ENCODE measurements at places on chromosomes 2 and 18.

DNA sequence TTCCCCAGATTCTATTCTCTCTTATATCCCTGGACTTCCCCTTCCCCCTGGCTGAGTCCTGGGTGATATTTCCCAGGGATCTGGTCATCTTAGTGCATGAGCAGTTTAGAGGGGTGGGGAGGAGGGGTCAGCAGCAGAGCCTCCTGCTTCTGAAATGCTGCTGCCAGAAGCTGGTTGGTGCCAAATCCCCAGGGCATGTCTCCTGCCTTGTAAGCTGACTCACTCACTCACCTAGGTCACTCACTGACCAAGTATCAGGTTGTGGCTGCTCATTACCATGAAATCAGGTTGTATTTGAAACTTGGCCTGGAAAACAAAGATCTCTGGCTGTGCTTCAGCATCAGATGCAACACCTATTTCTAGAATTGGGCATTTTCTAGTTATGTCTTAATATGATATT, 14.3 kb downstream of the GPR39 start:
- no peak for DNase-seq

GRCh38 chr18:25962176-25962575, 128.2 kb downstream of the SS18 start:
- DNase-seq: no peak

GRCh38 chr2:27079233-27080139, 1.1 kb downstream of the EMILIN1 start:
- no peak for DNase-seq

DNA sequence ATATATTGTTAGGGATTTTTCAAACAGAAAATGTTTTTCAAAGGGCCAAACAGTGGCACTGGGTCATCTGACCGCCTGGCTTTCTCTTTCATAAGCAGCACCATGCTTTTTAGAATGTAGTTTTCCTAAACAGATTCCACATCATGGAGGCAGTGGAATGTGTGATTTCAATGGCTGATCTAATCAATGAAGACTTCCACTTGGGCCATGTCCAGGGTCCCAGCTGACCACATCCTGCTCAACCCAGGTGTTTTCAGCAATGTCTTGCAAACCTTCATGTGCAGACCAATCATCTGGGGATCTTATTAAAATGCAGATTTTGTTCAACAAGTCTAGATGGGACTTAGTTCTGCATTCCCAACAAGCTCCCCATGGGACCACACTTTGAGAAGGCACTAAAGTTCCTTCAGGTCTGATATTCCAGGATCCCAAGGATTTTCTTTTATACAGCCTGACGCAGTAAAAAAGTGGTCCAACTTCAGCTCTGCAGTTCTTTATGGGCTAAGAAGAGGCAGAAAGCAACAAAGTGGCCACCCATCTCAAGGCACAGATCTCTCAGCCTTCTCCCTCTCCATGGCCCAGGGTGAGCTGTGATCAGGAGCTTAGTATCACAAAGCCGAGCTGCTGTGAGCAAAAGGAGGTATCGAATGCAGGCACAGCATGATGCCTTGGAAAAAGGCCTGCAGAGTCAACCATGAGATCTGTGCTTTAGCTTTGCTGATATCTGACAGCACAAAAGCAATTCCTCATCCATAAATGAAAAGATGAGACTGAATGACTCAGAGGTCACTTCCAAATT, 3.7 kb downstream of the ALKAL2 start:
- no peak for DNase-seq

DNA sequence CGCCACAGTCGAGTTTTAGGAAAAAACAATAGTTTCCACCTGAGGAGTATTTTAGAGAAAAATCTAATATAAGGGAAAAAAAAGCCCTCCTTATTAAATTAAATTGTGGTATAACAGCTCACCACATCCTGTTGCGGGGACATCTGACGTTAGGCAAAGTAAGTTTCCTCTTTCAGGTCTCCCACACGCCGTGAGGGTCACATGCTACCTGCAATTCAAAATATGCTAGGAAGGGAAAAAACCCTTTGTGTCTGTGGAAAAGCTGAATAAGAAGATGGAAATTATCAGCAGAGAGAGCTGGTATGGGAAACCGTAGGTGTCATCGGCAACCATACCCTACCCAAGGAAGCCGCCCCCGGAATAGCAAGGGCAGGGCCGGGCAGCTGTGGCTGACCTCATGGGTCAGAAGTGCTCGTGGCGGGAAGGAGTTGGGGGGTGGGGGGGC, 128.0 kb downstream of the NFATC1 start:
- DNase-seq: no peak

DNA sequence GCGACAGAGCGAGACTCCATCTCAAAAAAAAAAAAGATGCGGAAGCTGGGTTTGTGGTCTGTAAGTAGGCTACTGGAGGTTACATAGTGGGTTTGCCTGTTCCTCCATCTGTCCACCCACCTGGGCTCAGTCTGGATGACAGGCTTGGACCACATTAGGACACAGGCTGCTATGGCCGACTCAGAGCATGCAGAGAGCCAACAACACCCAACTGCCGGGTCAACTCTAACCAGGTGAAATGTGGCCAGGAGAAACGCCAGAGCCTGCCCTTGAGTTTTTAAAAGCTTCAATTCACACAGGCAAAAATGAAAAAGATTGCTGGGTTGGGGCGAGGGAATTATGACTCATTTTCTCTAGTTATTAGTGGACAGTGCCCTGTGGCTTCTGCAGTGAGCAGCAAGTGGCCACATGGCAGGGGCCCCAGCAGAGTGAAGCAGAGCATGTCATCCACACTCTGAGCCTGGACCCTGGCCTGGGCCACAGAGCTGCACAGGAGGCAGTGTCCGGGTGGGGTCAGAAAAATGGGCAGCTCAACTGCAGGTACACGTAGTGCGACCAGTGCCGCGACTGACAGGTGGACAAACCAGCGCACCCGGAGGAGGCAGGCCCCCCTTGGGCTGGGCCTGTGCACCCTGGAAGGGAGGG, 67.4 kb downstream of the BIN1 start:
- no peak for DNase-seq

DNA sequence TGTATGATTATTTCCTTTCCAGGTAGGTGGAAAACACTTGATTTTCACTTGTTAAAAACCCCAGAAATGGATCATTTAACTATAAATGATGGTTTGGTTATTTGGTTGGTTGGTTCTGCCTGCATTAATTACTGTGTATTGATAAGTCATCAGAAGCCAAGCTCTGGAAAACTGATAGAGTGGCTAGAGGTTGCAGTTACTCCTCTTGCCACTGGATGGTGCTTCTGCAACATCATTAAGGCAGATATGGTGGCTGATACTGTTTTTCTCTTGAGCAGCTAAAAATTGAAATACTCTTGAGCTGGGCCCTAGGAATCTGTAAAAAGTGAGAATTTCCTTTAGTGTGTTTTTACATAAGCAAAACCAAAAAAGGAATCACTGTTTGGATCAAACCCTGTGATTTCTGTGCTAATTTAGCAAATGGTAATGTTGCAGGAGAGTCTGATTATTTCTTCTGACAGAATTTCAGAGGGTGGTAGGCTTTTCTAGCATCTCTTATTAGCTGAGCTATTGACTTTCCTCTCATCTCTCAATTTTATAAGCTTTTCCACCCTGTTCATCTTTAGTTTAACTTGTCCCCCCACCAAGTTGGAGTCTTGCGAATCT, 54.3 kb downstream of the RAB10 start:
- peak; percentile 24 for DNase-seq

DNA sequence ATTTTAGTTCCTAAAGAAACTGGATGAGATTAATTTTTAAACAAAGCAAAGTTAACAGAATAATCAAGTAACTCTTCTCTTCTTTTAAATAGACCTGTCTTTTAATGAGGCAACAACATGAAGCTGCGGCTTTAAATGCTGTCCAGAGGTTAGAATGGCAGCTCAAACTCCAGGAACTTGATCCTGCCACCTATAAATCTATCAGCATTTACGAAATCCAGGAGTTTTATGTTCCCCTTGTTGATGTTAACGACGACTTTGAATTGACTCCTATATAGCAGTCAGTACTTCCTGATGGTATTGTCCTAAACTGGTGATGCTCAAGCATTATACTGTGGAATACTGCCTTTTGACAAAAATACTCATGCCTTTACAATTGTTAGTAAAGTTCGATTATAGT, 53.7 kb upstream of the TWSG1 start:
- no peak for DNase-seq

DNA sequence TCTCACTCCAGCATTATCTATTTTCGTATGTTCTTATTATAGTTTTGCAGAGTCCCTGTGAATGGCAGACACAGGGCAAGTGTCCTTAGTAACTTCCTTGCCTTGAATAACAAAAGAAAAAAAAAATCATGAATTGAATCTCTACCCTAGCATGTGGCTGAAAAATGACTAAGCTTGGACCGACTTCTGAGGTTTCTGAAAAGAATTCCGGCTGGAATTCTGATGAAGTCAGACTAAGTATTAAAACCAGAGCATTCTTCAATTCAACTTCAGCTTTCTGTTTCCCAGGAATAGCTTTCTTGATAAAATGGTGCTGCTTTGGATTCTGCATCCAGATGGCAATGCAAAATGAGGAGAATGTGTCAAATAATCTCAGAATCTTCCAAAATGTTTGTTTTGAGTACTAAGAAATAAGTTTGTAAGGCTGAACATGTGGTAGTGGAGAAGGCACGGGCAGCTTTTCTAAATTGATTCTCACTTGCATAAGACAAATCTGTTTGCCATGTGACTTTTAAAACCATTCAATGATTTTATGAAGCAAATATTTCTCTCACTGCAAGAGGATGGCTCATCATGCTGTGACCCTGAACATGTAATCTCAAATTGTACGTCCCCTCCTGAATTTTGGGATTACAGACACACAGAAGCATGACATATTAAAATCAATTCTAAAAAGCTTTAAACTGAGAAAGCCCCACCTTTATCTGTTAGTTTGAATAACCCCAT, 1462.8 kb upstream of the LRRTM1 start:
- no peak for DNase-seq

GRCh38 chr18:2312440-2312839, 258.9 kb downstream of the METTL4 start:
- DNase-seq: no peak

DNA sequence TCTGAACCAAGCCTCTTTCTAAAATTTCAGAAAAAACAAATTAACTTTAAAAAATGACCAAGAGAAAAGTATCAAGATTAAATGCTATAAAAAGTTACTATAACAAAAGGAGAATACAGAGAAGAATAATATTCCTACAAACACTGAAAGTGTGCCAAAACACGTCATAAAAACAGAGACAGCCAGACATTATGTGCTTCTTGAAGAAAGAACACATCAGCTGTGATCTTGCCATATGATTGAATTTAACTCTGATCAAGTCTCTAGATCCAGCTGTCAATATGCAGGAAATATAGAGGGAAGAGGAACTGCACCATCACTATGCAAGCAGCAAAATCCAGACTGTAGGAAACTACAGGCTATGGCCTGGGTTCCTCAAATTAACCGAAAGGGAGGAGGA, 33.7 kb upstream of the COL5A2 start:
- no peak for DNase-seq

GRCh38 chr18:45325778-45326177, 289.5 kb upstream of the SLC14A2 start:
- DNase-seq: no peak

DNA sequence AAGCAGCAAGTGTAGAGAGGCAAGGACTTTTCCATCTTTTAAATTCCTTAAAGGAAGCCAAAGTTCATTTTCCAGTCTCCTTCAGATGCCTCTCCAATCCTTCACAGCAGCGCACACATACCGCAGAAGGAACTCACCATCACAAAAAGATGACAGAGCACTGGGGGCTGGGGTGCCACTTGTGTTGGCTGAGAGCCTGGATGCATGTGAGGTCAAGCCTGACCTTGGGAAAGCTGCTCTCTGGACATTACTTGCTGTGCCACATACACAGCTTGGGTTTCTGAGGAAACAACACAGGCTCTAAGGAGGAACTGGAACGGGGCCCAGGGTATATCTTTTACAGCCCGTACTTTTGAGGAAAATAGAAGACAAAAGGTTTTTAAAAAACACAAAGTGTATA, 364.3 kb upstream of the MEX3C start:
- DNase-seq: no peak

- no peak for DNase-seq
These were observed 611.0 kb downstream of the KCNJ3 start for GRCh38 chr2:155309483-155309882.

GRCh38 chr2:220455351-220455990, 828.0 kb downstream of the SLC4A3 start:
- DNase-seq: no peak

DNA sequence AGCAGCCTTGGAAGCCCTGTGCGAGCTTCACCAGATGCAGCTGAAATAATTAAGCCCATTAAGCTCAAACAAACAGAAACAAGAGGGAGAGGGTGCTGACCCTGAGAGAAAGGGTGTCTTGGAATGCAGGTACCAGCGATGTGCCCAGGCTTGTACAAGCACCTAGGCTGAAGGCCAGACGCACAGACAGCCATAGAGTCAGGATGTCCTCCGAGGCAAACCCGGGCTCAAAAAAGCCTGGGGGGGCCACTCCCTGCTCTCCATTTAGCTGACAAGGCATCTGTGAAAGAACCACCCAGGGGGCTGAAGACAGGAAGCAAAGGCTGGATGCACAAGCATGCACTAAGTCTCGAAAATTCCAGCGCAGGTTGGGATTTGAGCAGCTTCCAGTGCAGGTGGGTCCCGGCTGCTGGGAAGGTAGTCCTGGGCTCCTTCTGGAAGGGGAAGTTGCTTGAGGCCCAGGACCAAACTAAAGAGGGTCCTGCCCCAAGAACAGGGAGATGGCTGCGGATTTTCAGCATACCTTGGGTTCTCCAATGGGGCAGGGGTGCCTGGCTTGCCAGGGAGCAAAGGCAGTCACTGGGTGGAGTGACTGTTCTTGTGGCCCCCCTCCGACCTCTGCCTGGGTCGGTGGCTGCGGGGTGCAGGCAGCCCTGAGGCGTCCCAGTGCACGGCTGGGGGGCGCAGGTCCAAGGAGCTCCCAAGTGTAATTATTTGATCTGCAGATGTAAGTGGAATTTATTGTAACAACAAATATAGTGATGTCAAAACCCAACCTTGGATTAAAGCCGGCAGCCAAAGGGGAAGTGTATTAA, 5.9 kb downstream of the GBX2 start:
- no peak for DNase-seq

DNA sequence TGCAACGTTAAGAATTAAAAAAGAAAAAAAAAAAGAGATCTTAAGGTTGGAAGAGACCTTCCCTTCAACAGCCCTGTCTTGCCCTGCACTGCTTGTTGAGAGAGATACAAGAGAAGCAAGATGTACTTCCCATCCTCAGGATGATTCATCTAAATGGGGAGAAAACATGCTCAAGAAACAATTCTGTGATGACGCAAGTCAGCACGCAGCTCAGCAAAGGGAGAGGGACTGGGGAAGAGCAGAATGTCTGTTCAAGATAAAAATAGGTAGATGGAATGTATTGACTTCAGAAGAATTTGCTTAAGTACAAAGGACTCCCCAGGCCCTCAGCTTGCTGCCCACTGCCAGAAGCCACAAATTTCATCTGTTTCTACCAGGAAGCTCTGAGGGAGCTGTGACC, 198.2 kb upstream of the SPRED2 start:
- no peak for DNase-seq

Measured in NCI-H526 (cell line).